Activated naive CD4-positive, alpha-beta T cell (primary cell): ENCODE measurements at places on chromosomes 11 and 22.

DNA sequence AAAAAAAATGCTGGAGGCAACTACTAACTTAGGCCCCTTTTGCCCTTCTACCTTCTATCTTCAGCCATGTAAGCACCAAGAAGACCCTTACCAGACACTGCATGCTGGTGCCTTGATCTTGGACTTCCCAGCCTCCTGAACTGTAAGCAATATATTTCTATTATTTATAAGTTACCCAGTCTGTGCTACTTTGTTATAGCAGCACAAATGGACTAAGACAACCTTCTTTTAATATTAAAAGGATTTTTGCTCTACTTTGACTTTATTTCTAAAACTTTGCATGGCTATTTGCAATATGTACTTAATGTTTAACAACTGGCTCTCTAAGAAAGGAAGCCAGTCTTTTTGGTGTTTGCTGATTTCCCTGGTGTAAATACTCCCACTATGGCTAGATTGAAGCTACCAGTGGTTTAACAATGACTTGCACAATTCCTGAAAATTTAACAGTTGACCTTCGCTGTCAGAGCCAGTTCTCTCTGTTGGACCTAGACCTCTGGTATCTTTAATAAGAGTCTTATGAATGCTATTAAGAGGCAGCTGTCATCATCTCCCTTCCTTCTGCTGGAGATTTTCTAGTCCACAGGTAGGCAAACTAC is 25.2 kb downstream of the OR6Q1 start:
- no peak for DNase-seq

GRCh38 chr11:7418906-7419305 is 66.4 kb upstream of the OLFML1 start:
- no peak for DNase-seq

- no peak for DNase-seq
Measured at GRCh38 chr11:419248-420005, 4.6 kb upstream of the SIGIRR start.

- DNase-seq: no peak
Measured at GRCh38 chr22:49941507-49942316, 18.9 kb upstream of the PIM3 start.

- no peak for DNase-seq
Measured at GRCh38 chr11:35763765-35764164, 101.2 kb downstream of the TRIM44 start.

GRCh38 chr11:35012467-35013191 is 96.2 kb downstream of the PDHX start:
- DNase-seq: no peak

DNA sequence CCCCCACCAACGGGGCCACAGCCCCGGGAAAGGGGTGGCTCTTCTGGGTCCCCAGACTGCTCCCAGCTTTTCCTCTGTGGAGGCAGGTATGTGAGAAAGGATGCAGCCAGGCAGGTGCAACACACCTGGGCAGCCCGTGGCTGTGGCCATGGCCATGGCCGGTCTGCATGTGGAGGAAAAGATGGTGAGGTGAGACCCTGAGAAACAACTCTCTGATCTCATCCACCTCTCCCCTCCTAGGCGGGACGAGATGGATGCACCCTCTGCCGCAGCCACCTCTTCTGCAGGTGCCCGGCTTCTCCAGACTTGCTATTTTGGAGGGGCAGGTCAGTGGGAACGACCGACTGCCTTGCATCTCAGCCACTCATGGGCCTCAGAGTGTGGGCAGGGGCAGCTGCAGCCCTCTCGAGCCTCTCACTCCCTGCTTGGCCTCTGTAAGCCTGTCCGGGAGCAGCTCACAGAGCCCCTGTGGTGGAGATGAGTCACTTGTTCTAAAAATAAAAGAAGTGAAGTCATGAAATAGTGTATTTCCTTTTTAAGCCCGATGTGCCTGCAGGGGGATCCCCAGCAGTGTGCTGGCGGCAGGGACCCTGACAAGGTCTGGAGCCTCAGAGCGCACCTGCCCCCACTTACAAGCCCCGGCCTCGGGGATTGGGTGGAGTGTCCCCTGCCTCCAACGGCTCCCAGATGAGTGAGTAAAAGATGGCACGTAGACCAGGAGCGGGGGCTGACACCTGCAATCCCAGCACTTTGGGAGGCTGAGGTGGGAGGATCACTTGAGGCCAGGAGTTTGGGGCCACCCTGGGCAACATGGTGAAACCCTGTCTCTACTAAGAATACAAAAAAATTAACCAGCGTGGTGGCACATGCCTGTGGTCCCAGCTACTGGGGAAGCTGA is 10.7 kb downstream of the SMIM38 start:
- peak; percentile 25 for DNase-seq

- no peak for DNase-seq
Measured at GRCh38 chr11:70175236-70175698, 27.8 kb upstream of the FADD start.

GRCh38 chr11:131246663-131247062 is 123.8 kb upstream of the NTM start:
- no peak for DNase-seq
